ENCODE measurements at places on chromosomes 12 and 14.

GRCh38 chr12:4216187-4216927 is 57.2 kb upstream of the CCND2 start:
- DNase-seq, result no peak

DNA sequence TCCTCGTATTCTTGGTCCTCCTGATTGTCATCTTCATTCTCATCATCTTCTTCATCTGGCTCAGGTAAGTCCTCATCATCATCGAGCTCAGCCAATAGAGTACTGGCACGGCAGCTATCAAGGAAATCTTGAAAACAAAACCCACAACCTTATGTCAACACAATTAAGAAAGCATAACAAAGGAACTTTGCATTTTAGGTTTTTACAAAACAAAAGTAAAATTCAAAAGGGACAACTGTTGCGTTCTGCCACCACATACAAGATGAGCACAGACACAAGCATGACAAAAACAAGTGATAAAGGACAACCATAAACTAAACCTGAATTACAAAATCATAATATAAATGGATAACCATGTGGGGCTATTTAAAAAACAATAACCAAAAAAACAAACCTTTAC is 84.7 kb downstream of the HECTD1 start:
- no peak for DNase-seq

- no peak for DNase-seq
Observed at GRCh38 chr12:2212971-2213869, 160.4 kb downstream of the CACNA1C start.

DNA sequence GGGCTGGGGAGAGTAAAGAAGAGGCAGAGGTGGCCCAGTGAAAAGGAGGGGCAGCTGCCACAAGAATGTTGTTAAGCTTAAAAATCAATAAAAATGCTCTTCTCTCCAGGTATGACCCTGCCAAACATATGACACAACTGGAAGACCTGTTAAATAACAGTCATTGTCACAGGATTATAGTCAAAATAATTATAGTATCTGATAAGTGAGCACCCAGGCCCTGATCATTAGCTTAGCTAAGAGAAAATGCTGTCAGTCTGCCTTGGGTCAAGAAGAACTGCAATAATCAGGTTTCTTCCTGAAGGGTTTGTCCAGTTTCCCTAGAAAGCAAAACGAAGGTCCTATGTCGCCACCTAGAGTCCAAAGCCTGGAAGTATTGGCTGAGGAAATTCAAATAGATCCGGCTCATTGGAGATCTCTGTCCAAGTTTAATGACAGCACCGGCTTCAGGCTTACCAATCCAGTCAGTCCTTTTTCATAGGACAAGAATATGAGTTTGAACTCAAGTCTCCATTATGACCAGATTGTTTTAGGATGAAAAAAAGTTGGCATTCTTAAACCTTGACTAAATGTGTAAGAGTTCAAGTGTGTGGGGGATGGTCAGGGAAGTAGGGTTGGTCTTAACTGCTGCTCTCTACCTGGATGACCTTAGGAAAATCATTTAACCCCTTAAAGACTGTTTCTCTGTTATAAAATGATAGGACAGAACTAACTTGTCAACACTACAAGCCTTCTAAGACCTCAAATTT is 22.5 kb upstream of the NKX2-8 start:
- DNase-seq, result peak; percentile 64

- no peak for DNase-seq
Observed at GRCh38 chr14:103104389-103104653, 9.8 kb downstream of the EXOC3L4 start.

DNA sequence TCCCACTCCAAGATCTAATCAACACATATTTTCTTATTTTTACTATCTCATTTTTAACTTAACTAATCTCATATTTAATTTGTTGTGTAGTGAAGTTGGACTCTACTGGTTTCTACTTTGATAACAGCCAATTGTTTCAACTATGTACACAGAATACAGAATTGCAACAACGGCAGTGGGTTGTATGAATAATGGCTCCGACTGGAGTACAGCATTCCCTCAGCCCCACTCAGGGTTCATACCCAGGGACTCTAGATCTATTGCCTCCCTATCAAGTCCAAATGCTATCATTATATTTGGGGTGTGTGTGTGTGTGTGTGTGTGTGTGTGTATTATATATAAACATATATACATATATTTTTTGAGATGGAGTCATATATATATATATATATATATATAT is 52.3 kb downstream of the PAWR start:
- DNase-seq, result no peak

DNA sequence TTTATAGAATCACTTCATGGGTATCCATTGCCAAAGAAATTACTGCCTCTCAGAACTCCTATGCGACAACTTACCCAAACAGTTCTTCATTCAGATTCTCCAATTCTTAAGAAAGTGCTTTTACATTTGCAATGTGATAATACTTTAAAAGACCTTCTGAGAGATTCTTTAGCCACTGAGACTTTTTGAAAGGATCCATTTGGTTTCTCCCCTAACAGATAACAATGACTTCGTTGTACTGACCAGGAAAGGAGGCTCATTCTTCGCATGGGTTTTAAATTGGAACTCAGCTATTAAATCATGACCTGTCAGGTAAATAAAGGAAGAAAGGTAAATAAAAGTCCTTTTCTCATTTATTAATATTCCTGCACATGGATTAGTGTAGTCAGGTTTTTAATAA is 14.8 kb downstream of the ITPR2 start:
- no peak for DNase-seq

DNA sequence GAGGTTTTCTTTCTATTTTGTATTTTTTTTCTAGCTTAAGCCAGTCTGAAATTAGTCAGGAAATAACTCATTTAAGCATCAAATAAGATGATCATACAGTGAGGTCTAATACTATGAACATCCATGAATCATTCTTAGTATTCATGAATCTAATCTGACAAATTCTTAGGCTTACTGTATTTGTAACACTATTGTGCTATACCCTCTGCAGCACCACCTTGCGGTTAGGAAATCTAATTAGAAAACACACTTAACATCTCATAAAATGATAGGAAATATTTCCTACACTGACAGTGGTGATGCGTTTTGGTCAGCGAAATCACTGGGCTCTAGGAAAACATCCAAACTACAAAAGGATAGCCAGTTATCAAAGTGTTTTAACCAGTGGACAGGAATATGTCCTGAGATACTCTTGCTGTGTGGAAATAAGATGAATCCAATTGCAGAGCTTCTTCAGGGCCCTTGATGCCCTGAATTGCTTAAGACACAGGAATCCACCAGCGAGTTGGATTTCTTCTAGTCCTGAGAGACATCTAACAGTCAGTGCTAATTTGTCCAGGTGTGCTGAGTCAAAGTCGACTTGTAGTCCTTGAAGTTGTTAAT is 109.3 kb upstream of the MYF6 start:
- no peak for DNase-seq

- DNase-seq, result peak; percentile 14
Observed at GRCh38 chr12:71999795-72000194, 61.1 kb downstream of the TPH2 start.

DNA sequence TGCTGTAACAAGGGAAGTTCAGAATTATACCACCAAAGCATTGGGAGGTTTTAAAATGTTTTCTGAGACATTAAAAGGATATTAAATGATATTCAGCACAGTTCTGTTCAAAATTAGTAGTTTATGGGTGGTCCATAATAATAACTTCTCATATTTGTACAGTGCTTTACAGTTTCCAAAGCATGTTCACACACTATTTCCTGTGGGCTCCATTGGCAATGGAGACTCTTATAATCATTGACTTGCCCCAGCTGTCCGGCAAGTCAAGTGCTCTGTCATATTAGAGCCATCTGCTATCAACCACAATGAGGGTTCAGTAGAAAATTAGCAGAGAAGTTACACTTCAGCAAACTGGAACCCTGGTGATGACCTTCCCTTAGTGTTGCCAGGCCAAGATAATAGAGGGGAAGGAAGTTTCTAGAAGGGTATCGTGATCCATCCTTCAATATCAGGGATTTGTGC is 526.6 kb upstream of the CCDC196 start:
- DNase-seq, result no peak

DNA sequence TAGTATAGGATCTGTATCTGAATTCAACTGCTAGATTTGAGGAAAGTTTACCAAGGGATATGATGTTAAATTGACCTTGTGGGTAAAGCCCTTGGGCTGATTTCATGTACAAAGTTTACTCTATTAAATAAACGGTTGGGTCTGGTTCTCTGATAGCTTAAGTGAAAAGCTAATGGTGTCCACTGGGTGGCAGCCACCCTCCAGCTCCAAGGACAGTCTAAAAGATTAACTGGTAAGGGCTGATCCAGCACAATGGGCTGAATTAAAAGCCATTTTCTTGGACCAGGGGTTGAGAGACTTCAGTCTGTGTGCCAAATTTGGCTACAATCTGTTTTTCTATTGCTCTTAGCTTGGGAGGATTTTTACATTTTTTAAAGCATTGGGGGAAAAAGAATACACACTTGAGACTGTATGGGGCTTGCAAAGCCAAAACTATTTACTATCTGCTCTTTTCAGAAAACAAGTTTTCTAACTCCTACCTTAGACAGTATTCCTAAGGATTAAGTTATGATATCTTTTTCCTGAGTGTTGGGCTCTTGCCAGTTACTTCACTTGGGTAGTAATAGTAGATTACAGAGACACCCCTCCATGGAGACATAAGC is 116.5 kb downstream of the GPHN start:
- peak; percentile 50 for DNase-seq

DNA sequence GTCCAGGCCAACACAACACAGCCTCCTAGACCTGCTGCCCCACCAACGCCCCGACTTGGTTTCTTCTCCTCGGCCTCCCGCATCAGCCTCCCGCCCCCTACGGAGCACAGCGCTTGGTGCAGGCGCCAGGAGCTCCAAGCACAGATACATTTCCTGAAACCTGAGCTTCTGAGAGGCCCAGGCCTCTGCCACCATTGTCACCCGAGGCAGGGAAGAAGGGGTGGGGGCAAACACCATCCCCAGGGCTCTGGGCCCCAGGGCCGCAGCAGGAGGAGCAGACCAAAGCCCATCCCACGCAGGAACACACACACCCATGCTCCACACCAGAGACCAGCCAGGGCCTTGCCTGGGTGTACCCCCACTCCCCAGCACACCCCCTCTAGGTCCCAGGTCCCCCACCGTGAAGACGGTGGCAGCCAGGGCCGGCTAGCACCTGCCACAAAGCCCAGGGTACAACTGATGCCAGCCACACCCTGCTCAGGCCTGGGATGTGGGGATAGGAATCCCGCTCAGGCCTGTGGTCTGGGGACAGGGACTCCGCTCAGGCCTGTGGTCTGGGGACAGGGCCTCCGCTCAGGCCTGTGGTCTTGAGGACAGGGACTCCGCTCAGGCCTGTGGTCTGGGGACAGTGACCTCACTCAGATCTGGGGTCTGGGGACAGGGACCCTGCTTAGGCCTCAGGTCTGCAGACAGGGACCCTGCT is 5.4 kb downstream of the JAG2 start:
- no peak for DNase-seq

- no peak for DNase-seq
Observed at GRCh38 chr12:96811083-96811482, 96.0 kb upstream of the NEDD1 start.

DNA sequence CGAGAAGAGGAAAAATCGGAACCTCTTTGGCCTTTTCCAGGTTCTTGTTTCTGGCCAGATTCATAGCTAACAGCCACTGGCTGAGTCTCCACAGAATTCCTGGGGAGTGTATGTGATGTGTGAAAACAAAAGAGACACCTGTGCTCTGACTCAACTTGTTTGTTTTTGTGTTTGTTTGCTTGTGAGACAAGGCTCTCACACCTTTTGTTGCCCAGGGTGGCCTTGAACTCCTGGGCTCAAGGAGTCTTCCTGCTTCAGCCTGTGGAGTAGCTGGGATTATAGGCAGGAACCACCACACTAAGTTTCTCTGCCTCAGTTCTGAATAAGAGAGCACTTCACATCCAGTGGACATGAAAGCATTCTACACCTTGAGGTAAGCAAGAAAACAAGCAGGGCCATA is 22.7 kb downstream of the MFAP5 start:
- no peak for DNase-seq

GRCh38 chr14:74424606-74425005 is 1.4 kb downstream of the SYNDIG1L start:
- no peak for DNase-seq

DNA sequence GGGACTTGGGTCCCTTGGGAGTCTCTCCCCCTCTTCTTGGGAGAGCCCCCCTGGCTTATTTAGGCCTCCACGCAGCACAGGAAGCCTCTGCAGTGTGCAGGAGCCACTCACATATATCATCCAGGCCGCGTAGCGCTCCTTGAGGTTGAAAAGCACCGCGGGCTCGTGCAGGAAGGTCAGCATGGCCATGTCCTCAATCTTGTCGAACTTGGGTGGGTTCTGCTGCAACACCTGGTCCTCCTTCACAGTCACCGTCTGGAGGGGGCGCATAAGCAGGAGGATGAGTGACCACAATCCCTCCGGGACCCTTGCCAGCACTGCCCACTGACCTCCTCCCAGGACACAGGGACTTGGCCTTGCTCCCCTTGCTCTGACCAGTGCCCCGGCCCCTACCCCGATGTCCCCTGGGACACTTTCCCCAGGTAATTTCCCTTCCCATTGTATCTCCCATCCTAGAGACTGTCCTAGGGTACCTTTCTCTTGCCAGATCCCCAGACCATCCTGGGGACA is 2.5 kb downstream of the MYH6 start:
- no peak for DNase-seq

DNA sequence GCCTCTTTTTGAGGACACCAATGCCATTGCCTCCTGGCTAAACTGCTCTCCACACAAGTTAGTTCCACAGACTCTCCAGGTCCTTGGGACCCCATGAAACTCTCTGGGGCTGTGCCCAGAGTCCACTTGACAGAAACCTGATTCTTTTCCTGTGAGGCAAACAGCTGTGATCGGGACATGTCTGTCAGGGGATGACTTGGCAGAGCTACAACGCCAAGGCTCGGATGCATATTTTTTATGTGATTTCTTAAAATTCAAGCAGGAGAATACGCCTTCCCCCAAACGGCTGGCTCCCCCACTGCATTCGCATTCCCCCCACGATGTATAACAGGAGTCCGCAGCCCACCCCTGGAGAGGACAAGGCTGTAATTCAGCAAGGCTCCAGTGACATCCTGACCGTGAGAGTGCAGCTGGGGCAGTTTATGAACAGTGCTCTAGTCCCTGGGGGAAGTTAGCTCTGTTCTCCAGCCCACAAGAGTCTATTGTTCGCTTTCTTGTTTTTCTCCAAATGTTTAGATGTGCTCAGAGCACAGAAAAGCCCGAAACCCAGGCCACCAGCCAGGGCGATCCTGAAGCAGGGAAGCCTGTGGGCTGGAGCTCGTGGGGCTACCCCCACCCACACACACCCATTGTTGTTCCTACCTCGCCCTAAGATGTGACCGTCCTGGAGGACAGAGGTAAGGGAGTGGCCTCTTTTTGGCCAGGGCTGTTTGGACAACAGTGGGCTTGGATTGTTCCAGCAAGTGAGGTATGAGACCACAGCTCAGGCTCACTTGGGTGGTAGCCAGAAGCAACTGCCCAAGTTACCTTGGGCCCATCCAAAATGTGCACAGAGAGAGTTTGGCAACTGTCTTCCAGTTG is 159.5 kb downstream of the ZFP36L1 start:
- no peak for DNase-seq

GRCh38 chr12:128133321-128134073 is 133.5 kb upstream of the TMEM132C start:
- DNase-seq, result no peak

DNA sequence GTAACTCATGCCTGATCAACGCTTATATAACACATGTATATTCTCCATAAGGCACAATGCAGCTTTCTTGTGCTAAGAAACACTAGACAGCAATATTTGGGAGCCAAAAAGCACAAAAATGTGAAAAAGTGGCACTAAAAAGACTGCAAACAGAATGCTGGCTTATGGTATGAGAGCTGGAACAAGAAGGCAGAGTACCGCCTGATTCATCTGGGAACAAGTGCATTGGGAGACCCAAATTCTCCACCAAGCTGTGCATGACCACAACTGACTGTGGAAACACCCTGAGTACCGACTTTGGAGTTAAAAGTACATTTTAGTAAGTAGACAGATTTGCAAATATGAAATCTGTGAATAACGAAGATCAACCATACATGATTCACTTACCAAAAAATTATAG is 25.1 kb downstream of the E2F7 start:
- no peak for DNase-seq

Data from activated CD4-positive, alpha-beta T cell treated with anti-CD3 and anti-CD28 coated beads, Interleukin-10, Interleukin-2, amounts not matched to agents 100 ng/mL and 50 ng/mL, durations not matched to agents 16 hours and 8 hours (primary cell).